ENCODE measurements at places on chromosomes 3 and 15.
A peak's percentile ranks its signal among the peaks of the same experiment; 100 is the strongest.

DNA sequence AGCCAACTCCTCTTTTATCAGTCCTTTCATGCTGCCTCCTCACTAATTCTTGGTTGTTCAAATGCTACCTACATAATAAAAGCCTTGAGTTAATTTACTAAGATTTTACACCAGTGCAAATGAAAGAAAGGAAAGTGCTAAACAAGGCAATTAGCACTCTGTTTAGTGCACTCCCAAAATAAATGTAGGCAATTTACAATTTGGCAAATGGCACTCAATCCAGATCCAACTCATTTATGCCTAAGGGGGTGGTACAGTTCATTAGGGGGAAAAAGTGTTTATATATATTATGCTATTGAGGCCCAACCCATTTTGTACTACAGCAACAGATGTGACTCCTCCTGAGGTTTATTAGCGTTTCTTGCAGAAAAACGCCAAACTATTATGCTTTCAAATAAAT lies 370.1 kb downstream of the NR2F2 start:
- DNase-seq, result no peak

- no peak for DNase-seq
Observed at GRCh38 chr3:122961146-122961545, 66.4 kb downstream of the SEMA5B start.

DNA sequence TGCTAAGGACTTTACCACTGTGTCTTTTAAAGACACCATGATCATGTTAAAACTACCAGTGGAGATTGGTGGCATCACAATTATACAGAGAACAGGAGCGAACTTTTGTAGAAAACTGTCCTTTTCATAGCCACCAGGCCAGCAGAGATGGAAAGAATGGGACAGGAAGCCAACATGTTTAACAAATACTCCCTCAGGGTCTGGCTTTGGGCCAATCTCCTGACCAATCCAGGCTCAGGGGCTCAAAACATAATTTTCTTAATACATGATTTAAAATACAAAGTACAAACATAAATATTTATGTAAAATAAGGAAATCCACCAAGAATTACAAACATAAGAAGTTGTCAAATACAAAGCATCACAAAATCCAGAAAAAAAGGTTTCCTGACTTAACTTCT lies 266.0 kb downstream of the VPS13C start:
- no peak for DNase-seq

GRCh38 chr15:85897207-85897894 lies 102.6 kb upstream of the KLHL25 start:
- no peak for DNase-seq

DNA sequence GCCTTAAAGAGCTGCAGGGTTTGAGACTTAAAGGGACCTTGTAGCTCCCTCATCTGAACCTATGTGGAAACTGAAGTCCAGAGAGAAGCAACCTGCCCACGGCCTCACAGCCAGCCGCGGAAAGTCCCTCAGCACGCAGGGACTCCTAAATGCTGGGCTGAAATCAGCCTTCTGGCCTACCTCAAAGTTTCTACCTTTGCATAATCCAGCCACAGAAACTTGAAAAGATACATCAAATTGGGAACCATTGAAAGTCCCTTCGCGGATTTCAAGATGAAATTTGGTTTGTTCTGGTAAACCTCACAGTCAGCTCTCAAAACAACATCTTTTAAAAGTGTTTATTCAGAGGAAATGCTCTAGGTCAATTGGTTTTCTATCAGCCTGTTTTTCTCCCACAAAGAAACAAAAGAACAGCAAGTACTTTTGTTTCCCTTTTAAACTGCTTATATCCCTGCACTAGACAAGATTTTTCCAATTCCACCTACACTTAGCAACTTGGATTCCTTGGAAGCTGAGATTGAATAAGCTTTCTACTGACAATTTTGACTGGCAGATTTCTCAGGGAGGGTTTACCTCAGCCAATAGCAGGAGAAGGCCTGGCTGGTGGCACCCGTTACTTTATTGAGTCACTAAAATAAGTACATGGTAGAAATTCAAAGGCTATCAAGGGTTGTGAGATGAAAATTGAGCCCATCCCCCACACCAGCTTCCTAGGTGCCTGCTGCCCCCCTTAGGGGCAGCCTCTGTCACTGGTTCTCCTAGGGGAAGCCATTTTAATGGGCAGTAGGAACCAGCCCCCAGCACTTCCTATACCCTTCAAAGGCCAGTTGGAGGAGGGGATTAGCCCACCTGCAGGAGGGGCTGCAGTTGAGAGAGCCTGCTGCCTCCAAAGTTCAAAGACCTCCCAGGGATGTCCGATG lies 171.2 kb downstream of the ADAMTS17 start:
- peak; percentile 44 for DNase-seq

DNA sequence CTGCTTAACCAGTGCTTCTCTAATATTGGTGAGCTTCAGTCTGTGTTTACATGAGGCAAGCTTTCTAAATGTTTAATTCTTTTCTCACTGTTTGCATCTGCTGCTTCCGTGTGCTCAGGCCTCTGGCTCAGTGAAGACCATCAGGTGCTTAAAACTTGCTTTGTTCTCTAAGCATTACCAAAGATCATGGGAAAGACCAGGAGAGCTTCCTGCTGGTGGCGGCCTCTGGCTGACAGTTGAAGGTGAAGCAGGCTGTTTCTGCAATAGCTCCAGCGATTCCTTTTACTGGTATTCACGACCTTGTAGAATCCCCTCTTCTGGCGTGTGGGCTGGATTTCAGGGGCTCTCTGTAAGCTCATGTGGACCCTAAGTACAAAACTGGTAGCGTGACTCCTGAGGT lies 45.1 kb downstream of the EDEM1 start:
- no peak for DNase-seq

GRCh38 chr3:122169911-122170310 lies 13.6 kb upstream of the CASR start:
- DNase-seq, result no peak

- no peak for DNase-seq
Observed at GRCh38 chr3:175951047-175951694, 1092.0 kb downstream of the NAALADL2 start.

GRCh38 chr3:99484871-99485270 lies 153.5 kb upstream of the COL8A1 start:
- DNase-seq, result no peak

DNA sequence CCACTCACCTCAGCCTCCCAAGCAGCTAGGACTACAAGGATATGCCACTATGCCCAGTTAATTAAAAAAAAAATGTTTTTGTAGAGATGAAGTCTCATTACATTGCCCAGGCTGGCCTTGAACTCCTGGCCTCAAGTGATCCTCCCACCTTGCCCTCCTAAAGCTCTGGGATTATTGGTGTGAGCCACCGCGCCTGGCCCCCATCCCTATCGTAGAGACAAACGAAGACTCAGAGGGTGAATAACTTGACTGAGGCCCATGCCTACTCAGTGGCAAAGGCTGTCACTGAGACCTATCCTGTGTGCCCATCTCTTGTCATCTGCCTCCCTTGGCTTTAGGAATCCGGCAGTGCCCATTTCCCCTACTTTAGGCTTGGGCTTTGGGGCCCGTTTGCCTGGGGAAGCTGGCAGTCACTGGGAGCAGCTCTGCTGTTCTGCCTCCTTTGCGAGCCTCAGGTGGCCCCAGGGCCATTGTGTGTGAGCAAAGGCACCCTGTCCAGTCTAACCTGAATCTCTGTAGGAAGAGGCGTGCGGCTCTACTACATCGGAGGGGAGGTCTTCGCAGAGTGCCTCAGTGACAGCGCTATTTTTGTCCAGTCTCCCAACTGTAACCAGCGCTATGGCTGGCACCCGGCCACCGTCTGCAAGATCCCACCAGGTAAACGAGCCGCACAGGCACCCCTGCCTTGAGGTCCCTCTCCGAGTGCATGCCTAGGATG lies 70.1 kb downstream of the AAGAB start:
- DNase-seq, result no peak

GRCh38 chr15:57218826-57219576 lies 157.3 kb upstream of the CGNL1 start:
- no peak for DNase-seq

DNA sequence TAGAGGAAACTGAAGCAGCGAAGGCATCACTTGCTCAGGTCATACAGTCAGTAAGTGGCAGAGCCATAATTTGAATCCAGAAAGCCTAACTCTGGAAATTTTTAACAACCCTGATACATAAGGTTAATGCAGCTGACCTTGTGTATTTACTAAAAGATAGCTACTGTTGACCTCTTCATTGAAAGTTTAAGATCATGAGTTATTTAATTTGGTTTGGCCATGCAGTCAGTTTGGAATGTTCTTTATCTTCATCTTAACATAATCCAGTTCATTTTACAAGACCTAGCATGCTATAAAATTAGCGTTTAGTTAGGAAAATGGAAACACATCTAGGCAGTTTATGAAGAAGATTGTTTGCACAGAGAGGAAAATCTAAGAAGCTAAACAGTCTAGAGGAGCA lies 240.9 kb downstream of the RBMS3 start:
- DNase-seq, result no peak

DNA sequence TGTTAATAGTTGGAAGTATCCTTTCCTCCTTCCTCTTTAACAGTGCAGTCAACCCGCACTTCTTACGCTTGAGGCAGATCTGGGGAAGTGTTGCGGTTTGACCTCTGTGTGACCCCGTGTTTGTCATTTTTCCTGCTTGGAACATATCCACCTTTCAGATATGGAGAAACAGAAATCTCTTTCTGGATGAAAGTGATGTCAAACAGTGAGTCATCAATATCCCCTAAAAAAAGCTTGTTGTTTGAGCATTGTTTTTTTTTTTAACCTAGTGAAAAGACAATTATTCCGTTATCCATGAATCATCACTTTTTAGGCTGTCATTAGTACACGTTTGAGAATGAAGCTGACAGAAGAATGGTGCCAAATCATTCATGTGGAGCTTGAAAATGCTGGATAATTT lies 293.7 kb downstream of the ARPP21 start:
- DNase-seq, result no peak

- DNase-seq, result no peak
Observed at GRCh38 chr3:129181819-129182218, 1.9 kb downstream of the CNBP start.

DNA sequence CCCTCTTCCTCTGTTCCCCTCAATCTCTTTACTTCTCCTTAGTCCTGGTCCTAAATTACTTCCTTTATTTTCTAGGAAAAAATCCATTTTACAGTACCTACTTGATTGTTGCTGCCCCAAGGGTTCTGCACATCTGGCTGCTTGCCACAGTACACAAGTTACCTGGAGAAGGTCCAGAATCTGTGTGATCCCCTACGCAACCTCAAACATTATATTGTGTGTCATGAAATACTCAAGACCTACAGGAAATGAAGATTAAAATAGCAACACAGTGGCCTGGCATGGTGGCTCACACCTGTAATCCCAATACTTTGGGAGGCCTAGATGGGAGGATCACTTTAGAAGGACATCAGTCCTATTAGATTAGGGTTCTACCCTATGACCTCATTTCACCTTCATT lies 48.7 kb downstream of the PRKAR2A start:
- DNase-seq, result no peak

DNA sequence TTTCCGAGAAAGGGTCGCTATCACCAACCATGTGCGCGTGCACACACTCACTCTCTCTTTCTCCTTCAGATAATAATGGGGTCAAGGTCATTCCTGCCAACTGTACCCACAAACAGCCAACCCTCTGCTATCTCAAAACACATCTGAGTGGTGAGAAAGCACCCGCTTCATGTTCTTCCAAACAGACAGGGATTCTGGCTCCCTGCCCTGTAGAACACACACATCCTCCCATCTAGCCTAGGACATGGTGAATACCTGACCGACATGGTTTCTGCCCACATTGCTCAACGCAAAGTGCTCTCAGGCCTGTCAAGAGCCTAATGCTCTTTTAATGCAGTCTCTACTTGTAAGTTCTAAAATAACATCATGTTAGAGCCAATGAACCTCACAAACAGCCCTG lies 302.2 kb downstream of the FOXP1 start:
- no peak for DNase-seq

DNA sequence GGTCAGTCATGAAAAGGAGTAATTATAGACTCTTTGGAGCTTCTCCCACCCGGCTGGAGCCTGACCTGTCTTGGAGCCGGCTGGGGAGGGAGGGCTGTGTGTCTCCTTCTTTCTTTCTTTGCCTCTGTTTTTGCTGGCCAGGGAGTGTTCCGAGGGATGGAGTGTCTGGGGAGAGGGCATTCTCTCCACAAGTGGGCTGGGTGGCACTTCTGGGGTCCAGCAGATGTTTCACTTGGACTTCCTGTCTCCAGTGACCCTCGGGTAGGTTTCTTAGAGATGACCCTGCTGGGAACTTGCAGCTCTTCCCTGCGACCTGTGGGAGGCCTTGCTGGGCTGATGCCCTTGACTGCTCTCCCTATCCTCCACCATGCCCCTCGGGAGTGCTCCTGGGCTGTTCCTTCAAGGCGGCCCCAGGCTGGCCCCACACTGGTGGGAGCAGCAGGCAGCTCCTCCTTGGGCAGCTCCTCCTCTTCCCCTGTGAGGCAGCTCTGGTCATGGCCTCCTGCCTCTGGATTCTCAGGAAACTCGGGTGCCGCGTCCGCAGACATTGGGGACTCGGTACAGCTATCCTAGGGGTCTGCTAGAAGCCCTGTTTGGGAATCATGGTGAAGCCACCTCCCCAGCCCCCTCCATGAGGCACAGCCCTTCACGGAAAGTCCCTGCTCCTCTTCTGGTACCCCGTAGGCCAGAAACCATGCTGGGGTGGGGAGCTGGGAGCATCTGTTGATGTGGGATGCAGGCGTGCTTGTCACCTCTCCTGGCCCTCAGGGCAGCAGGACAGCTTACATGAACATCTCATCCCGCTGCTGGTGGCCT lies 44.9 kb downstream of the APBA2 start:
- DNase-seq, result no peak

DNA sequence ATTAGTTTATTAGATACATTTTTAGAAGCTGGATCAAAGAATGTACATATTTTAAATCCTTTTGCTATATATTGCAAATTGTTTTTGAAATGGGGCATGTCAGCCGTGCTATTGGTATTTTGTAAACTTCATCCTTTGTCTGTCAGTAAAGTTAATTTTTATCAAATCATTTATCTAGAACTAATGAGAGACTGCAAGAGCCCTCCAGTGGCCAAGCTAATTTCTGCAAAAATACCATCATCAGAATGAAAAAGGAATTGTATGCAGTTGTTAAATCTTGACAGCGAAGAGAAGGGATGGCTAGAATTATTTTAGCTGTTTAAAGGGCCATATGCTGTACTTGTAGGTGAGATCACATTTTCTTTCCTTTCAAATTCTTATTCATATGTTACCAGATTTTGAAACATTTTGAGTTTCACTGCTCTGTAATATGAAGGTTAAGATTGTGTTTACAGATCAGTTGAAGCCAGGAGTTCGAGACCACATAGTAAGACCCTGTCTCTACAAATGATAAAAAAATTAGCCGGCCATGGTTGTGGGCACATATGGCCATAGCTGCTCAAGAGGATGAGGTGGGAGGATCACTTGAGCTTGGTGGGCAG lies 8.1 kb upstream of the CLDN11 start:
- no peak for DNase-seq

- DNase-seq, result no peak
Observed at GRCh38 chr3:33447958-33448357, 7.8 kb upstream of the UBP1 start.

GRCh38 chr15:90300988-90301706 lies 35.7 kb downstream of the NGRN start:
- peak; percentile 48 for DNase-seq

DNA sequence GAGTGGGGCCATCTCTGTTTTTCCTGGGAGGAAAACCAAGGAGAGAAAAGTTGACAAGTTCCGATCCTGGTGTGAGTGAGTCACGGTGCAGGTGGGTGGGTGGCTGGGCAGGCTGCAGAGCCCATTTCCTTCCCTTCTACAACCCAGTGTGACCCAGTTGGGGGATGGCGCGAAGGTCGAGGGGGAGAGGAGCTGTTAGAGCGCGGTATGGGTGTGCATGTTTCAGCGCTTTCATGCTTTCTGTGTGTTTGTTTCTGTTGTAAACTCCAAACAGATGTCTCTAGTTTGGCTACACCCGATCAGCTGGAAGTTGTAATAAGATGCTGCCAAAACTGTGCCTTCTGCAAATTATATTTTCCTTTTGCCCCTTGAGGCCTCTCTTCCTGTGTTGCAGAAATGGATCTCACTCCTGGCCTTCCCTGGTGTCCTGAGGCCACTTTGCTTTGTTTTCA lies 3.8 kb downstream of the FAM43A start:
- no peak for DNase-seq
